ENCODE measurements at places on chromosomes 13 and 19.

DNA sequence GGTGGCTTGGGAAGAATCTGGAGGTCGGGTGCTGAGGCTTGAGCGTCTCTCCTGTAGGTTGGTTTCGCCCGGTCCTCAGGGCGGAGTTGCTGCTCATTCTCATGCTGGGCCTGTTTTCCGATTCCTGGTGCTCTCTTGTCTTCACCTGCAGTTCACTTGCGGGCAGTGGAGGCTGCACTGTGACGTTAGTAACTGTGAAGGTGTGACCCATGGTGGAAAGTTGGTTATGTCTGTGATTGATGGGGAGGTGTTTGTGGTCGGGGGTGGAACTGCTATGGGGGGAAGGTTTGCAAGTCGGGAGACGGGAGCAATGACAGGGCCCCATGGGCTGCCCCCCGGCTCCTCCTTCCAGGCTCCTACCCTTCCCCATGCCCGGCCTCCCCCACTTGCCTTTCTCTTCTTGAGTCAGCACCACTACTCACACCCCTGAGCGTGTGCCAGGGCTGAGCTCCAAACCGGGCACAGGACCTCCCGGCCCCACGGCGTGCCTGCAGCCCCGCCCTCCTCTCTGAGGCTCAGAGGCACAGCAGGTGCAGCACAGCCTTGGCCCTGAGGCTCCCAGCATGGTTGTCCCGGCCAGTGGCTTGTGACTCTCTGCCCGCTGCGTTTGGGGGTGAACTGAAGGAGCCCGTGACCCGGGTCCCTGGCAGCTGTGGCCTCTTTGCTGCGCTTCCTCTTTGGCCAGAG lies 79.1 kb downstream of the ATP11A start:
- DNase-seq: no peak

DNA sequence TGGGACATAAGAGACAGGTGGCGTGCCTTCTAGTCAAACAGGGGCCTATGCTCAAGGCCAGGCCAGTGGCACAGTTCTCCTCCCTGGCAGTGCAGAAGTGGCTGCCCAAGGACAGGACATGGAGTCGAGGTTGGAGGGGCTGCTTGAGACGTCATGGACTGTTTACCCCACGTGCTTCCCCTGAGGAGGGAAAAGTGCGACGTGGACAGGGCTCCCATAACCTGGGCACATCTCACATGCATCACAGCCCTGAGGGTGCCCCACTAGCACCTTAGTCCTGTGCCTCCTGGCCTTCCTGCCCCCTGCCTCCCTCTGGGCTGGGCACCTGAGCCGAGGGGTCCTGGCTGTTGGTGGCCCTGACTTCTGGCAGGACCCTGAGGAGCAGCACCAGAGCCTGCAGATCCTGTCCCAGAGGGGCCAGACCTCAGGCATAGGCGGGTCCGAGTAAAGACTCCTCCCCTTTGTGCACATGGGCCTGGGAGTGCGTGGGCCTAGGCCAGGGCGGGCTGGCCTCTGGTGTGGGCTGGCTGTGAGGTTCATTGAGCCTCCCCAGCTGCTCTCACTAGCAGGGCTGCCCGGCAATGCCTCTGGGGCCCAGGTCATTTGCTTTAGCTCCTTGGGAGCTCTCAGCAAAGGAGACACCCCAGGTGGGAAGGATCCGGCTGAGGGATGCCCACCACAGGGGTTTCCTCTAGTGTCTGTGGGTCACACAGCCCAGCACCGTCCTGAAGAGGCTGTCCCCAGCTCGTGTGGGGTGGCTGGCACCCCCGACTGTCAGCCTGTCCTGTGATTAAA lies 65.7 kb downstream of the CEBPG start:
- DNase-seq: no peak

GRCh38 chr13:50268500-50268899 lies 253.3 kb downstream of the KCNRG start:
- no peak for DNase-seq

GRCh38 chr13:30022796-30023195 lies 172.4 kb upstream of the UBL3 start:
- no peak for DNase-seq

DNA sequence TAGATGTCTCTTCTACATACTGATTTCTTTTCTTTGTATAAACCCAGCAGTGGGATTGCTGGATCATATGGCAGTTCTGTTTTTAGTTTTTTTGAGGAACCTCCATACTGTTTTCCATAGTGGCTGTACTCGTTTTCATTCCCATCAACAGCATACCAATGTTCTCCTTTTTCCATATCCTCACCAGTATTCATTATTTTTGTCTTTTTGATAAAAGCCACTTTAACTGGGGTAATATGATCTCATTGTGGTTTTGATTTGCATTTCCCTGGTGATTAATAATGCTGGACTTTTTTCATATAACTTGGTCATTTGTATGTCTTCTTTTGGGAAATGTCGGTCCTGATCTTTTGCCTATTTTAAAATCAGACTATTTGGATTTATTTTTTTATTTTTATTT lies 108.5 kb downstream of the PAN3 start:
- no peak for DNase-seq

DNA sequence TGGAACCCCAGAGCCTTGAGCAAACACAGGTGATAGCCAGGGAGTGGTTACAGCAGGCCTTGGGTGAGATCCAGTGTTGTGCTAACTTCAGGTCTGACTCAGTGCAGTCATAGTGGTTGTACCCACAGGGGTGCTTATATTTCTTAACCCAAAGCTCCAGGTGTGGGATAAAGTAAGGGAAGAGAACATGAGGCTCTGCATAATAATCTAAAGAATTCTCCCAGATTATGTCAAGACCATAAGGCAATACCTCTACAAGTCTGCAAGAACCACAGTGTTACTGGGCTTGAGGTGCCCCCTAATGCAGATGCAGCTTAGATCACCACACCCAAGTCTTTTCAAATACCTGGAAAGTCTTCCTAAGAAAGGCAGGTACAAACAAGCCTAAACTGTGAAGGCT lies 485.4 kb downstream of the RFC3 start:
- no peak for DNase-seq

DNA sequence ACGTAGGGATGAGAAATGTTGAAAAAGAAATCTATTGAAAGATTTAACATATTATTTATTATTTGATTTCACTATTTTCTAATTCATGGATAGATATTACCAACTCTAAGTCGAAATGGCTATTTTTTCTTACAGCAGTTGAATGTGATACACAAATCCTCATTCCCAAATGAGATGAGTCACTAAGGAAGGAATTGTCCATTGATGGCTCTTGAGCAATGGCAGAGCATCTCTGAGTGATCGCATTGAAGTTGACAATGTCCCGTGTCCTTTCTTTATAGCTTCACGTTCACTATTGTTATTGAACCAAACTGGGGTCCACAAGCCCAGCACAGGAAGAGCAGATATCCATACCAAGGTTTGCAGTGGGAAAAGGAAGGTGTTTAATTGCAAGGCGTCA lies 648.3 kb upstream of the SPRY2 start:
- no peak for DNase-seq

DNA sequence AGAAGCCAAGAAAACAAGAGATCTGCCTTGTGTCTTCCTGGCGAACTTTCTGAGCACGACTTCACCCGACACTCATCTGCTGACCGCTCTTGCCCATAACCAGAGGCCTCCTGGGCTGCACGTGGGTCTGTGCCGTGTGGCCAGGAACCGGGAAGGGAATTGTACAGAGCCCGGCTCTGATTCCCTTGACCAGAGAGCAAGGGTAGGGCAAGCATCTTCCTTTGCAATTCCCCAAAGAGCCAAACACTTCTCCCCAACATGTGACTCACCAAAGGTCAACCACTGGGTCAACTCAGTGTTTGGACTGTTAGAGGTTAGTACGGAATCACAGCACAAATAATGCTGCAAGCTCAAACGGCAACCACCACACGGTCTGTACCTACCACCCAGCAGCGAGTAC lies 48.9 kb downstream of the KLF2 start:
- no peak for DNase-seq
